Panc1 (cell line): ENCODE measurements at places on chromosomes 2 and 18. TPM values are rescaled to one million over a fixed set of nuclear protein-coding genes. Genes with fewer than 3 reads are reported as not detected.

LTBP1 gene
- 12.5 TPM for total RNA-seq

SUPT7L gene
- total RNA-seq = 22.4 TPM

DNA sequence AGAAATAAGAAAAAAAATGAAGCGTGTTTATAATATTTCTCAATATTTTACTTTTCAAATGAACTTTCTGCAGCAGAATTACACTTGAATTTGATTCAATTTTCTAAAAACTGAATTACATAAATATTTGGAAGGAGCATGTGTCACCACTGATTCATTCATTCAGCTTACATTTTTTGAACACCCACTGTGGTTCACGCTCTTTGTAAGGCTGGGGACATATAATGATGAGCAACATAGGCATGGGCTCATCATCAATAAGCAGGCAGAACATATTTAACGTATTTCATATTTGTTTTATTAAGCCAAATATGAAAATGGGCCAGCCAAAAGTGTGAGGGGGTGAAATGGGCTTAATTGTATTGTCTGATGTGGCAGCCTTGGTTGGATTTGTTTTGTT lies 209.1 kb downstream of the CTNNA2 start:
- DNase-seq = no peak

DNA sequence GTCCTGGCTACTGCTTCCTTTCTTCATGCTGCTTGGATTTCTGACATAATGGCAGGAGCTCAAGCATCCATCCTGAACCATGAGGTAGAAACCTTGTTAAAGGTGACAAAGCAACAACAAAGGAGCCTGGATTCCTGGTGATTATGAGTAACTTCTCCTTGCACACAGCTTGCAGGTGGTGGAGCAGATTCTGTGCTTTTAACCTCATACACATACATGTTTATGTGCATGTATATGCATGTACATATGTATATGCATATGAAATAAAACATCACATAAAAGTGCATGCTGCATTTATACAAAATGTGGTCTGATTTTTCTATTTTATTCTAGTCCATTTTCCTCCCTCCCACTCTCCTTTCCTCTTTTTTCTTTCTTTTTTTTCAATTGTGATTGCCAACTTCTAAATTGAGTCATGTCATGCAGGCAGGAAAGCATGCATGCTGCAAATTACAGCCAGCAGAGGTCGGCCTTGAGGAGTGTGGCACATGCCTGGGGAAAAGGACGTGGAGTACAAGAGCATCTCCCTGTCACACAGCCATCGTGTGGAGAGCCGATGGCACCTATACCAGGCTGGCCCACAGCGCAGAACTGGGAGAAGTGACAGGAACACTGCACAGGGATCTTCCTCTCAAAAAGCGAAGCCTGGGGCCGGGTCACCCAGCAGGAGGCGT lies 17.9 kb downstream of the LCT start:
- no peak for DNase-seq

DNA sequence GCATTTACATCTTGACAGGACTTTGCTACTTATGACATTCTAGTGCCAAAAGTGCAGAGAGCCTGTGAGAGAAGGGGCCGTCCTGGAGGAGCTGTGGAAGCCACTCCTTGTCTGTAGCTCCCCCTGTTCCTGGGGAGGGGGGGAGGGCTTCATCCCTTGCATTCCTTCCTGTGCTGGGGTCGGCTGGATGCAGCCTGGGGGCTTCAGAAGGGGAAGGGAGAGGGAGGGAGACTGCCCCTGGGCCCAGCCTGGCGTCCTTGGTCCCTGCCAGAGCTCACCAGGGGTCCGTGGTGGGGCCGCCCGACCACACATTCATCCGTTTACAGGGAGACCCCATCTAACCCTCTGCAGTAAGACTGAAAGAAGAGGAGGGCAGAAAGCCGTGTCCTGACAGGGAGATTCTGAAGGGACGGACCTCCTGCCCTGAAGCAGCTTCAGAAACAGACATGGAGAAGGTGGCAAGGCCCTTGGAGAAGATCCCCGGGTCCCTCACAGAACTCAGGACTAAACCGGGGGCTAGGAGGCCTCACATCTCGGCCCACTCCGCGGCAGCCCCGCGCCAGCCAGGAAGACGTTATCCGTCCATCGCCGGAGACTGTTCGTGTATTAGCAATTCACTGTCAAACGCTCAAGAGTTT lies 258.3 kb upstream of the SALL3 start:
- DNase-seq = no peak

DNA sequence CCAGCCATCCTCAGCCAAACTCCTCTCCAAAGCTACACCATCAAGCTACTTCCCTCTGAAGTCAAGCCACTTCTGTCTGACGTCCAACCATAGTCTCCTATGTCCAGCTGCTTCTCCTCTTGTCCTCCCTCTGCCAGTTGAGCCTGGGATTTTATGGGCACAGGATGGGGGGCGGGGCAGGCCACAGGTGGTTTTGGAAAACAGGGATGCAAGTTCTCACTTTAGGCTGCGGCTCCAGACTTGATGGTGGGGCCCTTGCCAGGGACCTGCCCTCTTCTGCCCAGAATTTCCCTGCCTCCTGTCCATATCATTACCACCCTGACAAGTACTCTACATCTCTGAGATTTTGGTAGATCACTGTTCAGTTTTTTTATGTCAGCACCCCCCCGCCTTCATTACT lies 41.6 kb downstream of the TEX51 start:
- no peak for DNase-seq

DNA sequence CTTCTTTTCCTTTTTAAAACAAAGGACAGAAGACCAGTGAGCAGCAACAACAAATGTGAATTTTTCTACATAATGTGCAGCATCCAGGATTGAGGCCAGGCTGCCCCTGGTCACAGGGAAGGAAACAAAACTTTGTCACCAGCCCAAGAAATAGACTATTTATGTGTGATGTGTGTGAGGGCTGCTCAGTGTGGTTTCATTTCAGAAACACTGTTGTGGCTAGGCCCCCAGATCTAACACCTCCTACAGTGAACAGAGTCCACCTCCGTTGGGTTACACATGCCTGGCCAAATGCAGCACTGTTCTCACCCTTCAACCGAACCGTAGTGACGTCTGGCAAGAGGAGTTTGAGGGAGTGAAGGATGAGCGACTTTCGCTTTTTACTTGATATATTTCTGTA lies 146.3 kb upstream of the RIOK3 start:
- DNase-seq = no peak

GRCh38 chr18:76374330-76375281 lies 120.4 kb downstream of the ZNF516 start:
- no peak for DNase-seq

- DNase-seq = no peak
Observed at GRCh38 chr2:95674186-95674585, 82.4 kb downstream of the TRIM43 start.

DNA sequence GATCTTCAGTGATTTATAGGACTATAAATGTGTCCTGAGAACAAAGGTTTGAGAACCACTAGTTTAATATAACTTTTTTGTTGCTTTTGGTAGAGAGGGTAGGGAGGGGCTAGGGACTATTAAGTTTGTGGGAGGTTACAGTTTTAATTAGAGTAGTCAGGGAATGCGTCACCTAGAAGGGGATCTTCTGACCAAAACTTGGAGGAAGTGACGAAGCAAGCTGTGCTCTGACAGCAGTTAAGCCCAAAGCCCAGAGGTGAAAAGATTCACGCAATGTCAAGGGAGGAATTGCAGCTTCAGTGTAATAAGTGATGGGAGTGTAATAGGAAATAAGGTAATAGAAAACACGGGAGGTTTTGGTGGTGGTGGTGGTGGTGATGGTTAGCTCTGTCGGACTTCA lies 8.1 kb downstream of the TDRD15 start:
- DNase-seq = no peak

GALR1 gene
- total RNA-seq = not detected

DNA sequence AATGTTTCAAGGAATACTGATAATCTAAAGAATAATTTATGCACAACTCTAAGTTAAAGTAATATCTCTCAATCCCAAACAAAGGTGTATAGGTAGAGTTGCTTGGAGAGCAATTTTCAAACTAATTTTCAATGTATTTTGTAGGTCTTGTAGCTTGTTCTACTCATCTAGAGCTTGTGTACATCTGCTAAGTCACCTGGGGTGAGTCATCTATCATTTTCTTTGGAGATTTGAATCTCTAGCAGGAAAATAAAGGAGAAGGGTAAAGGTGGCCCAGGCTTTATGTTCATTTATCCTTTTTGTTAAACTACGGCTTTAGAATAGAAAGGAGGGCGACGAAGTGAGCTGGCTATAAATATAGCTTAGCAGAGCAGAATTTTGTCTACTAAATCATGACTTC lies 76.8 kb upstream of the THUMPD2 start:
- DNase-seq = no peak

POTEJ gene
- total RNA-seq = not detected

- DNase-seq = no peak
Observed at GRCh38 chr2:177036747-177037146, 175.8 kb upstream of the HNRNPA3 start.

- DNase-seq = no peak
Observed at GRCh38 chr2:17589406-17590035, 49.0 kb downstream of the VSNL1 start.

DNA sequence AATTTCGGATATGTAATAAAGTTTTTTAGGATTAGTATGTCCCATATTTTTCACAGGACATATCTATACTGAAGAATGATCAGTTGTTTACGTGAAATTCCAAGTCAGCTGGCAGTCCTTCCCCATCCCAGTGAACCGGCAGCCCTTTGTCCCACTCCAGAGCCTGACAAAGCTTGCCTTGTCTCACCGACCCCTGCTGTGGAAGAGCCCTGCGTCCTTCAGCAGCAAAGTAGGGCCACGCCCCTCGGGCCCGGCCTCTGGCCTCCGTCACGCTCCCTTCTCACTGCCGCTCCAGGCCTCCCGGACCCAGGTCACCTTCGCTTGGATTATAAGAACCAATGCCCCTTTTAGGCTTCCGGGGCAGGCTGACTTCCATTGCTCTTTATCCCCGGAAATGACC lies 89.8 kb upstream of the TGIF1 start:
- no peak for DNase-seq

DTNB gene
- 37.8 TPM for total RNA-seq

DNA sequence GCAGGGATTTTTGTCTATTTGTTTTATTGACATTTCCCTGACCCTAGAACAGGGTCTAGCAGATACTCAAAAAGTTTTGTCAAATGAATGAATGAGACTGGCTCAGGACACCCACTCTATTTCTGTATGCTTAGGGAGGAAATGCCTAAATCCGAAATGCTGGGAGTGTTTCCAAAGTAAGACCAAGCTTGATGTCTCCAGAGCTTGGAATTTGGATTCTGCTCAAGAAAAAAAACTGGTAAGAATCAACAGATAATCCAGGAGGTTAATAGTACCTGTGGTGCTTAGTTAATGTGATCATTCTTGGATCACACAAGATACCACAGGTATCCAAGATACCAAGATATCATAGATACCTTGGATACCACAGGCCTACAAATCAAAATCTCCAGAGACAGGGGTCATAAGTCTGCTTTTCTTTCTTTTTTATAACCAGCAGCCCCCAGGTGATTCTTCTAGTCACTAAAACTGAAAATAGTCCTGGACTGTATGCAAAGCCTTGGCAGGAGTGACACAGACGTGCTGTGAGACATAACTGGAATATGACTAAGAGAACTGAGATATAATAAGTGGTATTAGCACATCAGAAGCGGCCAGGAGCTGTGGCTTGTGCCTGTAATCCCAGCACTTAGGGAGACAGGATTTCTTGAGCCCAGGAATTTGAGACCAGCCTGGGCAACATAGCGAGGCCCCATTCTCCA lies 39.9 kb upstream of the SP3 start:
- DNase-seq = no peak

DNA sequence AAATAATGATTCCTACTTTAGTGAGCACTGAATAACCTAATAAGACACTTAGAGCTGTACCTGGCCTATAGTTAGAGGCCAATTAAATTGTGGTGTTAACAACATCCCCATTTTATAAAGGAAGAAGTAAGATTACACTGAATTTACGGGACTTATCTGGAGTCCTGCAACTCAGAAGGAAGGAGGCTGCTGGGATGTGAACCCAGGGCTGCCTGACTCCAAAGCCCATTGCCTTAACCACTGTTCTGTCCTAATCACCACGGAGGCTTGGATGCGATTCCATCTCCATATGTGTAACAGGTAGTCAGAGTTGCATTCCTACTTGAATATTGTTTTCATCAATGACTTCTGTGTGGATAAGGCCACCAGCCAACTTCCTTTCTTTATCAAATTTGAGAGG lies 168.9 kb downstream of the SOCS6 start:
- no peak for DNase-seq

CNPPD1 gene
- total RNA-seq = 55.7 TPM

DNA sequence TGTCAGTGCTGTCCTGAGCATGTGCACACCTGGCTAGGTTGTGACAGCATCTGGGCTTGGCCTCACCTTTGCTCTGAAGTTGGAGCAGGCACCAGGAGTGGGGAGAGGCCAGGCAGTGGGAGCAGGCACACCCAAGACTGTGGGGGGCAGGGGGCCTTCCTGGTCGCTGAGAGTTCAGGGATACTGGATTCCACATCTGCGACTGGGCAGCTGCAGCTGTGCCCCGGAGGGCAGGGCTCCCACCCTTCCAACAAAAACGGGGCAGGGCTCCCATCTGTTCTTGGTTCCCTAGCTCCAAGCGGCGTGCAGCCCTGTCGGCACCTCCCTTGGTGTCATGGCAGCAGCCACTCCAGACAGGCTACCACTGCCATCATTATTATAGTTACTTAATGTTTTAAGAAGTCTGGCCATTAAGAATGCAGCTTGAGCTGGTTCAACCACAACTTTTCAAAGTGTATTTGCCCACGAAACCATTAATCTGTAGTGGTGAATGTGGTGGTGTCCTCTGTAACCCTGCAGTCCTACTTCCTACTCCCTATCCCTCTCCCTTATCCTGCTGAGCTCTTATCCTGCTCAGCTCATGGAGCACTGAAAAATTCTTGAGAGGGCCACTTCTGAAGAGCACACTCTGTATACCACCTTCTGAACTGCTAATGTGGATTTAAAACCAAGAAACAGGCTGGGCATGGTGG lies 48.0 kb upstream of the RAB1A start:
- DNase-seq = no peak

GRCh38 chr18:79640064-79640672 lies 39.4 kb upstream of the CTDP1 start:
- no peak for DNase-seq

DNA sequence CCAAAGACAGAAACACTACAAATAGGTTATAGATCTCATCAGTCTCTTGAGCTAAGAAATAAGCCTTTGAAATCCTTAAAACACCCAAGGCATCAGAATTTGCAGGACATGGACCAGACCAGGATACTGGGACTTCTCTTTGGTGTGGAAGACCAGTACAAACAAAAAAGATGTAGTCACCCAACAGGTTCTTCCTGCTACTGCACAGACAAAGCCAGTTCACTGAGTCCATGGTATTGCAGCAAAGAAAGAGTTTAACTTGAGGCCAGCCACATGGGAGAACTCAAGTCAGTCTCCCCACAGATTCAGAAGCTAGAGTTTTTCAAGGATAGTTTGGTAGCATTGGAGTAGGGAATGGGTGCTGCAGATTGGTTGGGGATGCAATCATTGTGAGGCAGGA lies 169.6 kb upstream of the NDUFV2 start:
- no peak for DNase-seq

CDH7 gene
- not detected for total RNA-seq

NEURL3 gene
- 1.2 TPM for total RNA-seq

DNA sequence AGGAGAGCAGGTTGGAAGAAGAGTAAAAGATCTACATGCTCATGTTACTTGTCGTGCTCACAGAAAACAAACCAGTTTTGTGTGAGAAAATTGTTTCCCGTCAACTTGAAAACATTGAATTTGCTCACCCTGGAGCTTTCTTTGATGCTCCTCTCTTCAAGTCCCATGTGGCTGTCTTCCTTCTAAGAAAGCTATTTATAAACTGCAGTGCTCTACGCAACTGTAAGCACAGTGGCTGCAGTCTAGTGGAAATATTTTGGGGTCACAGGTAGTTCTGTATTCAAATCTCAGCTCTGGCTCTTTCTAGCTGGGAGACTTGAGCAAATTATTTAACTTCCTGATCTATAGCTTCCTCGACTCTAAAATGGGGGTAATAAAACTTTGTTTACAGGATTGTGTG lies 211.8 kb downstream of the PLCL1 start:
- no peak for DNase-seq

MARCHF4 gene
- 1.3 TPM for total RNA-seq
